Stimulated activated CD4-positive, alpha-beta T cell treated with anti-CD3 and anti-CD28 coated beads, Interleukin-4, amount 100 ng/mL, for 4 hours (primary cell): ENCODE measurements at places on chromosomes 12 and 14.

GRCh38 chr12:30585877-30586276, 109.8 kb downstream of the IPO8 start:
- no peak for DNase-seq

DNA sequence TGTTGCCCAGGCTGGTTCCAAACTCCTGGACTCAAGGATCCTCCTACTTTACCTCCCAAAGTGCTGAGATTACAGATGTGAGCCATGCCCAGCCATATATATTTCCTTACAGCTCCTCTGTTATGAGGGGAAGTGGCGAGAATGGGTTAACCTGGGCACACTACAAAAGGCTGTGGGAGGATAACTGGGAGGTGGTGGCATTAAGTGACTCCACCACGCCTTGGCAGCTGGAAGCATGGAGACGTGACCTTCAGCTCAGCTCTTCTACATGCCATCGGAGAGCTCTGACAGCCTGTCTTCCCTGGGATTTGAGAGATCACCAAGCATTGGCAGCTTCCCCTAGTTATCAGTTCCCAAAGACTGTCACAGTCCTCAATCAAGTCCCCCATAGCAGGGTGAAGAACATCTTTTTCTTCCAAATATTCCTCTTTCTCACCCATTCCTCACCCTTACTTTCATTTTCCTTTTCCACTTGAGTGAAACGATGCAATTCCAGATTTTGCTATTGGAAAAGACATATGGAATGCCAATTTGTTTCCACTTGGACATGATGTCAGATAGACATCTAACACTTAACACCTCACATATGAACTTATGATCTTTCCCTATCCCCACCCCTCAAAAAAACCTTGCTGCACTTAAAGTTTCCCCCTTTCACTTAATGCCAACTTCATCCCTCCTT, 48.5 kb downstream of the PHLDA1 start:
- no peak for DNase-seq

GRCh38 chr14:102776761-102777710, at the start of gene TRAF3:
TRAF3 (plus strand) TSS chr14:102777449; CDS start chr14:102870202, 92,753 bp downstream.
- DNase-seq: peak; percentile 81

DNA sequence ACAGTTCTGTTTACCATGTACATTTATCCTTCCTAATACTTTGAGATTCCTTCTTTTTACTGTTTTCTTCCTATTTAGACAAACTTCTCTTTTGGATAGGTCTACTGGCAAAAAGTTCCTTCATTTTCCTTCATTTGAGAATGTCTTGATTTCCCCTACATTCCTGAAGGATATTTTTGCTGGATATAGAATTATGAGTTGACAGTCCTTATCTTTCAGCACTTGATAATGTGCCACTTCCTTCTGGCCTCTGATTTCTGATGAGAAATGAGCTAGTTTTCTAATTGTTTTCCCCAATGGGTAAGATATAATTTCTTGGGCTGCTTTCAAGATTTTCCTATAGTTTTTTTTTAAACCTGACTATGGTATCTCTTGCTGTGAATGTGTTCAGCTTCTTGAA, 75.6 kb downstream of the CEP83 start:
- no peak for DNase-seq

GRCh38 chr14:90093942-90094595, 32.3 kb downstream of the KCNK13 start:
- DNase-seq: no peak

GRCh38 chr12:96034621-96035282, 635 bp downstream of the LTA4H start:
- no peak for DNase-seq

- DNase-seq: no peak
These were observed 507.4 kb upstream of the TBX3 start for GRCh38 chr12:115191342-115191741.

- DNase-seq: no peak
These were observed 22.5 kb upstream of the GSG1 start for GRCh38 chr12:13125996-13126395.

DNA sequence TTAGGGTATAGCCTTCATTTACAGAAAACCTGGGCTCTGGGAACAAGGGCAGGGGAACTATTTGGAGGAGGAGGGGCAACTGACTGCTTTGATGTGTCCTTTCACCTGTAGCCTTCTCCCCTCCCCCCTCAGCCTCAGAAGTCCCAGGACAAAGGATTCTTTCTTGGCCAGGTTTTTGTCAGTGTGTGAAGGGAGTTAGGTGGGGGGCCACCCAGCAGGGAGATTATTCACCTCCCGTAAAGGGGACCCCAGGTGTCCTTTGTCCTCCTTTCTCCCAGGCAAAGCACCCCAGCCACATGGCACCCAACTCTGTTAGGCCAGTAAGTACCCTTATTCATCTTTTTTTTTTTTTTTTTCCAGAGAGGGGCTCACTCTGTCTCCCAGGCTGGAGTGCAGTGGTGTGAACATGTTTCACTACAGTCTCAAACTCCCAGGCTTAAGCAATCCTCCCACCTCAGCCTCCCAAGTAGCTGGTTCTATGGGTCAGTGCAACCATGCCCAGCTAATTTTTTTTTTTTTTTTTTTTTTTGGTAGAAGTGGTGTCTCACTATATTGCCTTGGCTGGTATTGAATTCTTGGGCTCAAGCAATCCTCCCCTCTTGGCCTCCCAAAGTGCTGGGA, 723 bp upstream of the NFE2 start:
- DNase-seq: no peak

- no peak for DNase-seq
These were observed 42.5 kb downstream of the DUSP6 start for GRCh38 chr12:89309815-89310214.

DNA sequence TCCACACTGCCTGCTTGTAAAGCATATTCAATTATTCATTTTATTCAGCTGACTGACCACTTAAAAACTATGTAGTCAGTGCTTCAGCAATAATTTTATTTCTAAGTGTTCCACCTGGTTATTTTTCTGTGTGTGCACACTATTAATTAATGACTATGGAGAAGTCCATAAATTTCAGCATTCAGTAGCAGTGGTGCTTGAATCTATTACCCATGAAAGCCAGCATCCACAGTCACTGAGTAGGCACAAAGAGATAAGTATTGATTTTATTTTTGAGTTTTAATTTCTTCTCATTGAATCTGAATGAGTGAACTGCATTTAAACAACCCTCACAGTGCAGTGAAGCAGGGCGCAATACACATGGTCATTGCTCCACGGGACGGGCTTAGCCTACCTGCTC, 643.1 kb downstream of the GALC start:
- DNase-seq: no peak

DNA sequence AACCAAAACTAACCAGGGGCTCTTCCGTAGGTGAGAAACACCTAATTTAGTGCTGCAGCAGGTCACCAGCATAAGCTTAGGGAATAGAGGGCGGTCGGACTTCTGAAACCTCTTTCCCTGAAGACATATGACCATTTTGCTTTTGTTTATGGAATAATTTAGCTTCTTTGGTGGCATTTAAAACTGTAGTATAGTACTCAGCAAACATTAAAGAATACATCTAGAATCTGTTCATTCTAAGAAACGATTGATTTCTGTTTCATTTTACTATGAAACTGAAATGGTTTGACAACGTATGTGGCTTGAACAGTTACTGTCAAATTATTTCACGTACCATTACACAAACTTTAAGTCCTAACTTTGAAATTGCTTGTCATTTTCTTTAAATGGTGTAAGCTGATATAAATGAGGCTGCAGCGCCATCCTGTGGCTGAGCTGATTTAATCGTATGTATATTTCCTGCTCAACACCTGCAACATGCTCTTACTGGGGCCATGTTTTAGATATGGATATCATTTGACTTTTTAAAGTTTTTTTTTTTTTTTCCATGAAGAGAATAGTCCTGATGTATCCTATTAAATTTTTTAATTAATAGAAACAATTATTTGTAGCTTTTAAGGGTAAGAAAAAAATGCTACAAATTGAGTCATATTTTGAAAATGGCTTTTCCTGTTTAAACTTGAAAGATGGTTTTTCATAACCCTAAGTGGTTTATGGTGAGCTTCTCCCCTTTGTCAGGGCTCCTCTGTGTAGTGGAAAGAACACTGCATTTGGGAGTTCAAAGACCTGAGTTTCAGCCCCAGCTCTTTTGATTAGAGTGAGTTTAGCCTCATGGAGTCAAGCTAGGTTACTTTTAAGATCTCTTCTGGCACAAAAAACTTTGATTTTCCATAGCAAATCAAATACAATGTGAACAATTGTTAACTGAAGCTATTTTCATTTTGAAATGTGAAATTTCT, 27.4 kb downstream of the CFAP54 start:
- peak; percentile 80 for DNase-seq

DNA sequence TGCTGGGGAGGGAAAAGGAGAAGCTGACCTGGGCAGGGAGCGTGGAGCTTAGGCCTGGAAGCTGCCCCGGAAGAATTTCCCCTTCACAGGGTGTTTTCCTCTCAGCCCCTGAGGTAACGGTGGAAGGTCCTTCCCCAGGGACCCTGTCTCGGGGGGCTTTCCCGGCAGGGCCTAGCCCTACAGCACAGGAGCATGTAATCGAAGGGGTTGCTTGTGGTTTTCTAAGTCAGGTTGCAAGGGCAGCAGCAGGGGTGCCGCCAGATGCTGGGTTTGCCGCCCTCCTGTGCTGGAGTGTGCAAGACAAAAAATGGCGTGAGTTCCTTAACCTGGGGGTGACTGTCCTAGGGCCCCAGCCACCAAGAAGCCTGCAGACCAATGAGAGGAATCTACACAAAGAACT, 1.6 kb upstream of the KRT74 start:
- DNase-seq: no peak

DNA sequence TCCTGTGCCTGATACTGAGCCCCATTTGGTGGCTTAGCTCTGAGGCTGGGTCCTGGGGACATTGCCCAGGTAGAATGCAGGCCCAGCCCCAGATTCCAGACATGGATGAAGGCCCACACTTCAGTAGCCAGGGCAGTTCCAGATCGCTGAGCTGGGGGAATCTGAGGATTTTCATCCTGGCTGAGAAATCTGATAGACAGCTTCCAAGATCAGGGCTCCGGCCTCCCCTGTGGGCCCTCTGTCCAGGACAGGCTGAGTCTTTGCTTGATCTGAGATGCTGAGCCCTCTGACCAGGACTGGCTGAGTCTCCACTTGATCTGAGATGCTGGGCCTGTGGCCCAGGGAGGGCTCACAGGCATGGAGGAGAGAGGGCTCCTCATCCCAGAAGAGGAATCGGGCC, 3.3 kb upstream of the RASAL1 start:
- no peak for DNase-seq

DNA sequence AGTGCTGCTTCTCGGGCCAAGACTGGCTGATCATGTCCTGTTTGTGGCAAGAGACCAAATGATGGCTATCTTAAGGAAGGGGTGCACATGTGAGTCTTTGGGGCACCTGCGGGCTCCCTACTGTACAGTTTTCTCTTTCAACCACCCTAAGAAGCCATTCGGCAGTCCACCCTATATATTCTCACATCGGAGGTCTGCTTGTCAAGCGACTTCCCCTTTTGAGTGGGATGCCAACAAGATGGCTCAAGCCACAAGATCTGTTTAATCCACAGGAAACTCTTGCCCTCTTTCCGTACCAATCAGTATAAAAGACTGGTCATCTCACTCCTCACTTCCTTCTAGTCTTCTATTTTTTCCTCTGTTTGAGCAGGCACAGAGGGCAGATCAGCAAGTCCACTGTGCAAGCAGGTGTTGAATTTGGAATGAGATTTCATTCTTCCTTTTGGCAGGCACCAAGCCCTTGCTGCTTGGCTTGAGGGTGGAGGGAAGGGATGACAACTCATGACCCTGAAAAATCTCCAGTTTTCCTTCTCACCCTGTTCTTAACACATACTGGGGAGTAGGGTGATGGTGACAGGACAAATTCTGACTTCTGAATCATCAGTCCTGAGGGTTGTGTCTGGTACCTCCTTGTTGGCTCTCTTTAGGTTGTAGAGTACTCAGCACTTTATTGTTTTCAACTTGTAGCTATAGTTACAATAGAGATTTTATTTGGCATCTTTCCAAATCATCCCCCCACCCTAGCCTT, 17.6 kb downstream of the LACRT start:
- DNase-seq: no peak

DNA sequence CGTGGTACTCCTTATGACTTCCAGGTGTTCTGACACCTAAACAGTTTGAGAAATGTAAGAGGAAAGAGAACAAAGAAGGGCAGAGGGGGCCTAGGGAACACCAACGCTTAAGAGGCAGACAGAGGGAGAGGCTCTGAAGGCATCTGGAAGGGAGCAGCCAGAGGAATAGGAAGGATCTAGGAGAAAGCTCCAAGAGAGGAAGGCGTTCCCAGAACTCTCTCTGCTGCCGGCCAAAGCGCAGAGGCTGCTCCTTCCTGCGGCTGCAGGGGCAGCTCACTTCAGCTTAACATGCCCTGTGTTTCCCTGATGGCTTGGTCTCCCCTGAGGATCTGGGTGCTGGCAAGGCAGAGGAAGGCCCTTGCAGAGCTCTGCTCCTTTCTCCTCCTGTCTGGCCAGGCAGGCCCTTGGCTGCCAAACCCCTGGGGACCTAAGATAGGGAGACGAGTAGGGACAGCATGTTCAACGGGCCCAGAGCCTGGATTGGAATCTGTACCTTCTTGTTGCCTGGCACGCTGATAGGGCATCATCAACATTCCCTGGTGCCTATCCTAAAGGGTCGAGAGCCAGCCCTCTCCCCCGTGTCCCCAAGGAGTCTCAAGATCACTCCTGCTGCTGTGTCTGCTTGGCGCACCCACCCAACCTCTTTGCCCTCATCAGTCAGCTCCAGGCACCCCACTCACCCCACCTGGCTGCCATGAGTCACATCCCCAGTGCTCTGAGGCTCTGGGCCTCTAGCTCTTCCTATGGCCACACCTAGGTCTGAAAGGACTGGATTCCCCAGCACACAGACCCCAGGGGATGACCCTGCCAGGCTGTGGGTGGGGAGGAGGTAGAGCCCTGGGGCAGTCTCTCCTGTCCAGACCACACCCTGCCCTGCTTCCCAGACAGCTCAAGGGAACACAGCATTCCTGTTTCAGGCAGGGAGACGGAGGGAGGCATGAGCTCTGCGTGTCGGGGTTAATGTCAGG, 45.6 kb downstream of the LTBP2 start:
- no peak for DNase-seq

- DNase-seq: no peak
These were observed 81.9 kb upstream of the PELI2 start for GRCh38 chr14:56036353-56036752.

GRCh38 chr12:53594897-53595615, 31.1 kb downstream of the ATF7 start:
- DNase-seq: no peak

DNA sequence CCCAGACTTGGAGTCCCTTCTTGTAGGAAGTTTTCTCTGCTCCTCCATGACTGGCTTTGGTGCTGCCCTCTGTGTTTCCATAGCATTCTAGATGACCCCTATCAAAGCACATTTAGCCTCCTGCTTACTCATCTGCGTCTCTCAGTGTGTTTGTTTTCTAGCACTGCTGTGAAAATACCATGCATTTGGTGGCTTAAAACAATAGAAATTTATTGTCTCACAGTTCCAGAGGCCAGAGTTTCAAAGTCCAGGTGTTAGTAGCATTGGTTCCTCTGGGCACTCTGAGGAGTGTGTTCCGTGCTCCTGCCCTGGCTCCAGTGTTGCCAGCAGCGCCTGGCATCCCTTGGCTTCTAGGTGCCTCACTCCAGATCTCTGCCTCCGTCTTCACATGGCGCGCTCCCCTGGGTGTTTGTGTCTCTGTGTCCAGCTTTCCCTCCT, 86.1 kb downstream of the CACNA1C start:
- no peak for DNase-seq

- DNase-seq: no peak
These were observed 583 bp downstream of the DNAH10 start for GRCh38 chr12:123762715-123763052.

GRCh38 chr12:40144023-40144422, 38.1 kb upstream of the SLC2A13 start:
- no peak for DNase-seq
